ENCODE measurements at places on chromosomes 2 and 18. TPM values are rescaled to one million over a fixed set of nuclear protein-coding genes. Genes with fewer than 3 reads are reported as not detected.

- H3K27ac ChIP-seq = no peak overlapping the region
- no peak for DNase-seq
- H3K4me3 ChIP-seq = no peak overlapping the region
- H3K27me3 ChIP-seq = no peaks in the 10 kb centered on the region
- no peaks in the 10 kb centered on the region for H3K4me1 ChIP-seq
Measured at GRCh38 chr2:51620796-51621195, 588.9 kb upstream of the NRXN1 start.

GRCh38 chr2:158761621-158762020 lies 33.5 kb upstream of the DAPL1 start:
- H3K36me3 ChIP-seq = no peaks in the 10 kb centered on the region
- no peak overlapping the region for H3K27ac ChIP-seq
- H3K27me3 ChIP-seq = no peaks in the 10 kb centered on the region
- no peaks in the 10 kb centered on the region for H3K4me1 ChIP-seq
- no peak for DNase-seq

GRCh38 chr2:33093283-33093993 lies 146.7 kb downstream of the LTBP1 start:
- DNase-seq = no peak
- no peaks in the 10 kb centered on the region for H3K4me1 ChIP-seq
- H3K4me3 ChIP-seq = no peak overlapping the region

DNA sequence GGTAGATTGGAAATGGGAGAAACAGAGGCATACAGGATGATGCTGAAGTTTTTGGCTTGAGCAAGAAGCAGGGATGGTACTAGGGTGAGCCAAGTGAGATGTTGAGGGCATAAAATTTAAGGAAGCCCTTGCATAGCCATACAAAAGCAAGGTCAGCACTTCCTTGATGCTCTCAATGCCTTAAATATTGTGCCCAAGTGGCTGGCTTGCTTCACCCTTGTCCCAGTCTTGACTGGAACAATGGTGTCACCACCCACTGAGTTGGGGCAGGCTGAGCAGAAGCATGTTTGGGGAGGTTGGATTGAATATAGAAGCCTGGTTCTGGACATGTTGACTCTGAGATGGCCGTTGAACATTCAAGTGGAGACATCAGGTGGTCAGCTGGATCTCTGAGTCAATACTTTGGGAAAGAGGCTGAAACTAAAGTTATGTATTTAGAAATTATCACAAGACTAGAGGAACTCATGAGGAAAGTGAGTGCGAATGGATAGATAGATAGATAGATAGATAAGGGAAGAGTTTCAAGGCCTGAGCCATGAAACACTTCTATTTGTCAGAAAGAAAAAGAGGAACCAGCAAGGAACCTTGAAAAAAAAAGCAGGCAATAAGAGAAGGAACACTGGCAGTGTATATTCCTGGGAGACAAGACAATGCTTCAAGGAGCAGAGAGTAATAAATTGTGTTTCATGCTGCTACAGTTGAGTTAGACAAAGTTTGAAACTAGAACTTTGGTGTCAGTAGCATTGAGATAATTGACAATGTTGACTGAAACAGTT lies 43.0 kb upstream of the HNMT start:
- H3K27me3 ChIP-seq = no peaks in the 10 kb centered on the region
- no peak for DNase-seq
- no peak overlapping the region for H3K4me3 ChIP-seq

DNA sequence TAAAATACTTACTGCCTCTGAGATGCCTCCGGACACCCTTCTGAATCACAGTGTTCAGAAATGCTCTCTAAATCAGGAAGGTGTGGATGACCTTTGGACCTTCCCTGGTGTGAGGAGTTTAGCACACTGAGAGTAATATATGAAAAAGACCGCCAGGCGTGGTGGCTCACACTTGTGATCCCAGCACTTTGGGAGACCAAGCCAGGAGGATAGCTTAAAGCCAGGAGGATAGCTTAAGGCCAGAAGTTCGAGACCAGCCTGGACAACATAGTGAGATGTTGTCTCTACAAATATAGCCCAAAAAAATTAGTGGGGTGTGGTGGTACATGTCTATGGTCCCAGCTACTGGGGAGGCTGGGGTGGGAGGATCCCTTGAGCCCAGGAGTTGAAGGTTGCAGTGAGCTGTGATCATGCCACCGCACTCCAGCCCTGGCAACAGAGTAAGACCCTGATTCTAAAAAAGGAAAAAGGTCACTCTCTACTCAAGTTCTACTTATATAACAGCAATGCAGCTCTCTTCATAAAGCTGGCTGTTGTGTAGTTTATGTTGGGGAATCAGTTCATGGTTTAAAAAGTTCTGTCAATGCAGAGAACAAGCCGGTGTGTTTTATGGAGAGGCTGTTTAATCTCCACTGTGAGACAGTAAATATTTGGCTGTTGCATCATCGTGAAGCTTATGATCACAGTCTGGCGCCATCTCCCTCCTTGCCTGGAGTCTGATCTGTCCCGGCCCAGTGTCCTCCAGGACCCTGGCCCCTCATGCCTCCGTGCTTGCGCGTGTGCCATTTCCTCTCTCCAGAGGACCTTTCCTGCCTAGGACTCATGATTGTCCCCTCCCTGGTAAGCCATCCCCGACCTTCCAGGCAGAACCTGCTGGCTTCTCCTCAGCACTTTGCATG lies 184.5 kb downstream of the FAM210A start:
- no peaks in the 10 kb centered on the region for H3K36me3 ChIP-seq
- no peaks in the 10 kb centered on the region for H3K27me3 ChIP-seq
- DNase-seq = peak; percentile 85
- no peak overlapping the region for H3K4me3 ChIP-seq
- H3K27ac ChIP-seq = no peak overlapping the region

DNA sequence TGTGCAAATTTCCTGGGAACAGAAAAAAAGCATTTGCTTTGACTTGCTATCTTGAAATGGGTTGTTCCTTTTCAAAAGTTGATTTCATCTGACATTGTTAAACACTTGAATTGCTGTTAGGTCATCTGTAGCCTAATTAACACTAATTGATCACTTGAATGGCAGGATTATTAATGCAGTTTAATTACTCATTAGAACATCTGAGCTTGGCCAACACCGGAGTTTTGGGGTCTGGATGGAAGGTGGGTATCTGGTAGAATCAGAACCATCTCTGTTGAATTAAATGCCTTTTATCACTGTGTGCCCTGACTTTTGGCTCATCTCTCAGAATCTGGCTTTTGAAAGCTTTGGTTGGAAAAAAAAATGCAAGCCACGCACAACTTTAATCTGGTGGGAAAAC lies 8.4 kb downstream of the DAPL1 start:
- H3K27me3 ChIP-seq = no peaks in the 10 kb centered on the region
- no peak overlapping the region for H3K27ac ChIP-seq
- no peaks in the 10 kb centered on the region for H3K36me3 ChIP-seq
- DNase-seq = no peak
- no peaks in the 10 kb centered on the region for H3K4me1 ChIP-seq
- H3K4me3 ChIP-seq = no peak overlapping the region

GRCh38 chr2:109176928-109177327 lies 47.9 kb downstream of the SH3RF3 start:
- H3K27me3 ChIP-seq = peaks cover 4% of the 10 kb centered on the region
- no peak overlapping the region for H3K27ac ChIP-seq
- DNase-seq = no peak
- H3K36me3 ChIP-seq = no peaks in the 10 kb centered on the region

DNA sequence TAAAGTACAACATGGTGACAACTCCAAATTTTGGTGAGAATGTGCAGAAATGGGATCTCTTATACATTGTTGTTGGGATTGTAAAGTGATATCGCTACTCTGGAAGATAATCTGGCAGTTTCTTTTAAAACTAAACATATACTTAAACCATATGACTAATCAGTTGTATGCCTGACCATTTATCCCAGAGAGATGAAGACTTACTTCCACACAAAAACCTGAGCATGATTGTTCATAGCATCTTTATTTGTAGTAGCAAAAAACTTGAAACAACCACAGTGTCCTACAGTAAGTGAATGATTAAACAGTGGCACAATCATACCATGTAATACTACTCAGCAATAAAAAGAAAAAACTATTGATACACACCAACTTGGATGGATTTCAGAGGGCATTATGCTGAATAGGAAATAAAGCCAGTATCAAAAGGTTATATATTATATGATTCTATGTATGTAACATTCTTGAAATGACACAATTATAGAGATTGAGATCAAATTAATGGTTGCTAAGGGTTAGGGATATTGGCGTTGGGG lies 47.3 kb downstream of the EPB41L5 start:
- no peak for DNase-seq
- no peak overlapping the region for H3K4me3 ChIP-seq
- H3K4me1 ChIP-seq = no peaks in the 10 kb centered on the region
- H3K36me3 ChIP-seq = no peaks in the 10 kb centered on the region
- H3K27me3 ChIP-seq = no peaks in the 10 kb centered on the region
- no peak overlapping the region for H3K27ac ChIP-seq

DNA sequence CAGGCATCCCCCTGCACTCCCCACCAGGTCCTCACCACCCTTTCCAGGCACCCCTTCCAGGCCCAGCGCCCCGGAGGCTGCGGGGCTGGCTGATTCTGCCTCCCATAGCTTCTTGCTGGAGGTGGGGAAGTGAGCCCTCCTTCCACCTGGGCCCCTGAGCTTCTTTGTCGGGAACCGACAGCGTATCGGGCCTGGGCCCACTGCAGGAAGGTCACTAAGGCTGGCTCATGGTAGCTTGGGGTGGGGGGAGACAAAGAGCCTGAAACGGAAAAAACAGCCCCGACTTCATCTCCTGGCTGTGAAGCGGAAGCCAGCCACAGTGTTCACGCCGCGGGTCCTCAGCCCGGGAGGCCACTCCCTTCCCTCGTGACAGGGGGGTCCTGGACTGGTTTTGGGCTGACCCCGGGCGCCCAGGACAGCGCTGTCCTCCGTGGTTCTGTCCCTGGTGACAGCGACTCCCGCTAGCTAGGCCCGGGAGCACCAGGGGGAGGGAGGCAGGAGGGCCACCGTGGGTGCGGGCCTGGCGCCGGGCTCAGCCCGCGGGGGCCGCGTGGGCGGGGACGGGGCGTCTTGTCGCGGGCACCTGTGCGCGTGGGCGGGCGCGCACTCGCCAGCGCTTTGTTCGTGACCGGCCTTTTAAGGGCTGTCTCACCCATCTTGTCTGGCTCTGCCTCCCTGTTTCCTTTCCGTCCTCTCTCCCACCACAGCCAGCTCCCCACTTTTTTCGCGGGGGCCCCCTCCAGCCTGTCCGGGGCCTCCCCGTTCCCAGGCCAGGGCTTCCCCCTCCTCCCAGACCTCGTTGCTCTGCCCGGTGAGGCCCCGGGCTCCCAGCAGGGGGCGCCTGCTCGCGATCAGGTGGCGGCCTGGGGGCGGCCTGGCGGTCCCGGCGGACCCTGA lies 64.9 kb downstream of the DNMT3A start:
- H3K4me1 ChIP-seq = no peaks in the 10 kb centered on the region
- DNase-seq = peak; percentile 44
- H3K27ac ChIP-seq = peak overlapping the region; percentile 70
- no peaks in the 10 kb centered on the region for H3K36me3 ChIP-seq

DNA sequence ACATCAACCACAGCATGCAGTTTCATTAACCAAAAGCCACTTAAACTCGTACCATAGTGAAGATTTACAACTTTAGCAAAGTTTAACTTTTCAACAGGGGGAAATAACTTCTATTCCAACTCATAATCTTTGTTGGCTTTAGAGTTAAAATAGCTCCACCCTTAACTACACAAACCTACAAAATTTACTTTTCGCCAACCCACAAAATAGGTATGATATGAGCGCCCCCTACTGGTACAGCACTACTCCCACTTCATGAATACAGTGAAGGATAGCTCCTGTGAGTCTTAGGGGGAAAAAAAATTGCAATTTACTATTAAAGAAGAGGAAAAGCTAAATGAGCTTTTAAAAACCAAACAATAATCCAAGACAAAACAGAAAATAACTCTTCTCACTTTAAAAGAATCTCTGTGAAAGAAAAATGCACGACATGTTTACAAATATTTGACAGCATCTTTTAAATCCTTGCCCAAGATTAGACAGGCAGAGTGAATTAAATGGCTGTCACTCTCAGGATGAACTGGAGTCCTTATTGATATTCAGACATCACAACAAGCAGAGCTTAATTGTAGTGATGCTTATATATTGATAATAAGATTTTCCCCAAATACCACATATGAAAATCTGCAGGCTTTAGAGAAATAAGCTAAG lies 32.2 kb downstream of the TMEFF2 start:
- no peak overlapping the region for H3K27ac ChIP-seq
- H3K4me3 ChIP-seq = no peak overlapping the region
- no peaks in the 10 kb centered on the region for H3K36me3 ChIP-seq
- H3K4me1 ChIP-seq = no peaks in the 10 kb centered on the region

DNA sequence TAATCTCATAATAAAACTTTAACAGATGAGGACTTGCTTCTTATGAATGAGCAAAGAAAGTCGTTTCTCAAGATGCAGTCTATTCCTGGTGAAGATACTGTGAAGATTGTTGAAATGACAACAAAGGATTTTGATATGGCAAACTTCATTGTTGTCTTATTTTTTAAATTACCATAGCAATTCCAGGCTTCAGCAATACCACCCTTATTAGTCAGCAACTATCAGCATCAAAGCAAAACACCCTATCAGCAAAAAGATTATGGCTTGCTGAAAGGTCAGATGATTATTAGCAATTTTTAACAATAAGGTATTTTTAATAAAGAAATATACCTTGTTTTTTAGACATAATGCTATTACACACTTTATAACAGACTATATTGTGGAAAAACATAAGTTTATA lies 88.3 kb downstream of the COL5A2 start:
- H3K27me3 ChIP-seq = no peaks in the 10 kb centered on the region
- H3K27ac ChIP-seq = no peak overlapping the region
- no peaks in the 10 kb centered on the region for H3K4me1 ChIP-seq

GRCh38 chr18:56139792-56140254 lies 498.6 kb downstream of the TXNL1 start:
- no peak overlapping the region for H3K4me3 ChIP-seq
- no peak for DNase-seq
- no peaks in the 10 kb centered on the region for H3K4me1 ChIP-seq
- no peaks in the 10 kb centered on the region for H3K36me3 ChIP-seq
- H3K27ac ChIP-seq = no peak overlapping the region
- no peaks in the 10 kb centered on the region for H3K27me3 ChIP-seq

DNA sequence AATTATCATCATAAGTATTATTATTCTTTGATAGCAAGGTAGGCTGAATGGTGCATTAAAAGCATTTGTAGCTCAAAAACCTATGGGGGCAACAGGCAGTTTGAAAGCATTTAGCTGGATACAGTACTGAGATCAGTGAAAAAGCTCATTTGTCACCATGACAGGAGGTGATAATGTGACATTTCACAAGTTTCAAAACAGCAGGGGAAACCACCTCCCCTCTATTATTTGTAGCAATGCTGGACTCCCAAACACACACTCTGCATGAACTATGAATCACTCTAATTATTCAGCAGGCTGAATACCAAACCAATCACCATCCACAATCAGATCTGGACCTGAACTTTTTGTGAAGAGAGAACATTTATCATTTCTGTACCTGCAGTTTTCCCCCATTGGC lies 63.4 kb downstream of the MYO5B start:
- H3K4me3 ChIP-seq = no peak overlapping the region
- peaks cover 14% of the 10 kb centered on the region for H3K4me1 ChIP-seq
- no peak overlapping the region for H3K27ac ChIP-seq
- DNase-seq = no peak

SP110 gene
- 11.9 TPM for polyA plus RNA-seq

TLX2 gene
- polyA plus RNA-seq = not detected

SCYGR2 gene
- not detected for polyA plus RNA-seq

INHA gene
- polyA plus RNA-seq = not detected

WNT6 gene
- not detected for polyA plus RNA-seq
